Endothelial cell of umbilical vein (primary cell): ENCODE measurements at places on chromosomes 2 and 18. TPM values are rescaled to one million over a fixed set of nuclear protein-coding genes. Genes with fewer than 3 reads are reported as not detected.
A peak's percentile ranks its signal among the peaks of the same experiment; 100 is the strongest.

DNA sequence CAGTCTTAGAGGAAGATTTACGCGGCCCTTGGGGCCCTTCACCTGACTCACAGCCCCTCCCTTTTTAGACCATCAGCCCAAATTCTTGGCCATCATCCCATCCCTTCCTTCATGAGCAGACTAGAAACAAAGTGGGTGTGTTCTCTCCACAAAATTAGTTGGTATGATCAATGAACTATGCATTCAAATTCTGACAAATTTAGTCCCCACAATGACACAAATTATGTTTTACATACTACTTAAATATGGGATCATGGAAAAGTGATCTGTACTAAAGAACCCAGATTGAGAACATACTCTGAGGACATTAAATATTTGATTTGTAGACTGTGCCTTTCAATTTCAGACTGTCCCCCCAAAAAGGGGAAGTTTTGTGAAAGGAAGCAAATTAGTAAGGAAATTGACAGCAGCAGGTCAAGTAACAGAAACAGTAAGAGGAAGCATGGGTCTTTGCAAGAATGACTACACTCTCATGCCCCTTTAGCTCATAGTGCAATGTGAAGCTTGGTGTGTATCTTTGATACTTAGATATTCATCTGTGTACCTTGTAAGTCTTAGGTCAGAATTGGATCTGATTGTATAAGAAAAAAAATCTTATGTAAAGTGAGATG is 2.2 kb upstream of the MAPRE2 start:
- H3K4me3 ChIP-seq = no peak overlapping the region
- H3K36me3 ChIP-seq = no peaks in the 10 kb centered on the region
- peaks cover 38% of the 10 kb centered on the region for H3K4me1 ChIP-seq
- H3K27ac ChIP-seq = peak overlapping the region; percentile 80
- H3K27me3 ChIP-seq = no peaks in the 10 kb centered on the region

DNA sequence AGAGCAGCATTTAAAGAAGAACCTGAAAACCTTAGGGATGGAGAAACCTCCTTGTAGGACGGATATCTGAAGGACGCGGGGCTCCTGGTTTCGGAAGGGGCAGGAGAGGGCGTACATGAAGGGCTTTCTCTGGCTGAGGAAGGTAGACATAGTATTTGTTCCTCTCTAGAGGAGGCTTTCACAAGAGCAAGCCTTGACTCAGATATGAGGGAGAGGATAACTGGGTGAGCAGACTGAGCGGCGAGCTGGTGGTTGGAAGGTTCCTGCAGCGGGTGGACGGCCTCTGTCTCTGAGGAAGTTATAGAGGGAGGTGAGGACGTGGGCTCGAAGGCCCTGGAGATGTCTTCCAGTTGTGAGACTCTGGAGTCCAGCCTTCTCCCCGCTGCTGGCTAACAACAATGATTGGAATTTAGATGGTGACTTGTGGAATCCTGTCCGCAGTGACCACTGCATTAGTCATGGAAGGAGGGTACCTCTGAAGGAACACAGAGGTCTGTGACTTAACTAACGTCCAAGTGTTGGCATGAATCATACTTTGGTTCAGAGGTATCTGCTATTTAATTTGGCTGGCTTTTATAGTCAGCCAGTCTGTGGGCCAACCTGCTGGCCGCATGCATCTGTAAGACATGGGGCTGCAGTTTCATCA is 80.9 kb downstream of the ASAP2 start:
- no peaks in the 10 kb centered on the region for H3K27me3 ChIP-seq
- peak; percentile 93 for DNase-seq
- H3K36me3 ChIP-seq = peaks cover 5% of the 10 kb centered on the region
- peaks cover 39% of the 10 kb centered on the region for H3K4me1 ChIP-seq

GRCh38 chr2:159614534-159615366 is 1.6 kb downstream of the BAZ2B start:
- H3K27ac ChIP-seq = peak overlapping the region; percentile 100
- no peaks in the 10 kb centered on the region for H3K36me3 ChIP-seq

GRCh38 chr2:105781274-105781978 is 36.7 kb downstream of the NCK2 start:
- no peaks in the 10 kb centered on the region for H3K36me3 ChIP-seq
- H3K27ac ChIP-seq = no peak overlapping the region
- no peak overlapping the region for H3K4me3 ChIP-seq
- H3K27me3 ChIP-seq = no peaks in the 10 kb centered on the region
- peaks cover 2% of the 10 kb centered on the region for H3K4me1 ChIP-seq

- H3K4me1 ChIP-seq = no peaks in the 10 kb centered on the region
- no peaks in the 10 kb centered on the region for H3K36me3 ChIP-seq
- DNase-seq = no peak
- H3K4me3 ChIP-seq = no peak overlapping the region
- no peak overlapping the region for H3K27ac ChIP-seq
- peaks cover 17% of the 10 kb centered on the region for H3K27me3 ChIP-seq
Observed at GRCh38 chr2:181662287-181662686, 5.4 kb upstream of the CERKL start.

DNA sequence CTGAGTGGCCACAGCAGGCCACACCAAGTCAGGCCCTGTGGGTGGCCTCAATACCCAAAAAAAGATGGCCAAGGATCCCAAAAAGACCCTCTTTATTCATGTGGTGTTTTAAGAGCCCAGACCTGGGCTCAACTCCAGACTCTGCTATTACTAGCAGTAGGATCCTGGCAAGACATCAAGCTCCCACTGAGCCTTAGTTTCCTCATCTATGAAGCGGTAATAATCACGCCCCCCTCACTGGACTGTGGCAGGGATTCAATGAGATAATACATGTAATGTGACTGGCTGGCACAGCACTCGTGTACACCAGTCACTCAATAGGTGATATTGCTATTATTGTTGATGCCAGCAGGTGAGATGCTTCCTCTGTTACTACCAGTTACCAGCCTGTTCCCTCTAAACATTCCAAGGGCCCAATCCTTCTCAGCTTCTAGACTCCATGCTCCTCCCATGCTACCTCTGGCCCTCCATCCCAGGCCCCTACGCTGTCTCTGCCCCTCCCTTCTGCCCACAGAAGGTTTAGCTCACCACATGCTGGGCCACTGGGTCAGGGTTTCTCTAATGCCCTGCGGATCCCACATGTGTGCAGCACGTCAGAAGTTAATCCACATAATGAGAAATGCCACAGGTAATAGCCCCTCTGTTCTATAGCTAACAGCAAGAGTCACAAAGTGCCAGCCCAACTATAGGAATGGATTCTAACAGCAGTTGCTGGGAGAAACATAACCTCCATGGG is 51.2 kb downstream of the SLC4A5 start:
- H3K4me3 ChIP-seq = no peak overlapping the region
- H3K27me3 ChIP-seq = peaks cover 5% of the 10 kb centered on the region
- H3K36me3 ChIP-seq = no peaks in the 10 kb centered on the region
- no peaks in the 10 kb centered on the region for H3K4me1 ChIP-seq

DNA sequence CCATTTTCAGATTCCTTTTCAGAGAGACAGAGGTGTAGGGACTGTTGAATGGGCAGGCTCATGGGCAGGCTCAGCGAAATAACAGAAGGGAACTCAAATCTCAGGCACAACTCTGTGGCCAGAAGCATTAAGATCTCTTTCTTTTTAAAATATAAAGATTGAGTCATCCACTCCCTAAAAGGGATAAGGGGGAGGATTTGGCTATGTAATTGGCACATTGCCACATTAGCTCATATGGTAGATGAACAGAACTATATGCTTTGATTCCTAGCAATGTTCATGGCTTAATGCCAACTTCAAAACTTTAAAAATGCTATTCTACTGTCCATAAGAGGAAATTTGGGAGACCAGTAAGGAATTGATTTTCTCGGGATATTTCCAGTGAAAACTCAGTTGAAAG is 53.8 kb upstream of the SLC5A7 start:
- no peak overlapping the region for H3K27ac ChIP-seq
- no peaks in the 10 kb centered on the region for H3K36me3 ChIP-seq
- no peaks in the 10 kb centered on the region for H3K4me1 ChIP-seq
- H3K27me3 ChIP-seq = no peaks in the 10 kb centered on the region
- no peak overlapping the region for H3K4me3 ChIP-seq

DNA sequence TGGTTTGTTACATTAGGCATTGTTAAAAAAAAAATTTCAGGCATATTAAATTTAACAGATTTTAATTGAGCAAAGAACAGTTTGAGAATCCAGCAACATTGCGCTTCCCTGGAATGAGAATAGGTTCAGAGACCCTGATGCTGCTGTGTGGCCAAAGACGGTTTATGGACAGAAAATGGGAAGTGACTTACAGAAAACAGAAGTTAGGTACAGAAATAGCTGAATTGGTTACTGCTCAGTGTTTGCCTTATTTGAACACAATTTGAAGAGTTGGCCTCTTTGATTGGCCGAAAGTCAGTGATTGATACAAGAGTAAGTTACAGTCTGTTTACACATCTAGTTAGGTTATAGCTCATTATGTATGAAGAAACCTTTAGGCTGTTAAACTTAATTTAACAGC is 6.0 kb upstream of the NEDD4L start:
- no peak overlapping the region for H3K4me3 ChIP-seq
- H3K4me1 ChIP-seq = peaks cover 3% of the 10 kb centered on the region
- peaks cover 5% of the 10 kb centered on the region for H3K27me3 ChIP-seq
- no peak for DNase-seq

GRCh38 chr2:126798276-126799140 is 100.2 kb upstream of the TEX51 start:
- no peak for DNase-seq
- H3K27me3 ChIP-seq = no peaks in the 10 kb centered on the region
- H3K27ac ChIP-seq = no peak overlapping the region
- H3K4me3 ChIP-seq = no peak overlapping the region
- no peaks in the 10 kb centered on the region for H3K4me1 ChIP-seq

GRCh38 chr2:218722876-218723785 is 12.5 kb downstream of the TTLL4 start:
- peaks cover 2% of the 10 kb centered on the region for H3K36me3 ChIP-seq
- peaks cover 7% of the 10 kb centered on the region for H3K4me1 ChIP-seq
- no peaks in the 10 kb centered on the region for H3K27me3 ChIP-seq
- H3K4me3 ChIP-seq = no peak overlapping the region
- peak; percentile 14 for DNase-seq

DNA sequence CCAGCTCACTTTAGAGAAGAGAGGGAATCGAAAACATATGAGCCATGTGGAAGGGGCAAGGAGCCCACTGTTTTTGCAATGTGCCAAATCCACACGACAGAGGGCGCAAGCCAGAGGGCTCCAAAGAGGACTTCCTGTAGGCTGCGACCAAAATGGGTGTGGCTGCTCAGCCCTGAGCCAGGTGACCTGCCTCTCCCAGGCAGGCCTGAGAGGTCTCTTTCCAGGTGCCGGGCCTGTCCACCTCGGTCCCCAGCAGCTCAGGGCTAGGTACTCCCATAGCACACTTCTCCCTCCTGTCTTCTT is 153.8 kb downstream of the TTC32 start:
- no peak for DNase-seq
- no peaks in the 10 kb centered on the region for H3K4me1 ChIP-seq
- no peak overlapping the region for H3K4me3 ChIP-seq
- H3K27me3 ChIP-seq = peaks cover 2% of the 10 kb centered on the region
- H3K27ac ChIP-seq = no peak overlapping the region

GRCh38 chr2:143175438-143175837 is 46.2 kb downstream of the ARHGAP15 start:
- no peaks in the 10 kb centered on the region for H3K27me3 ChIP-seq
- no peak for DNase-seq
- no peak overlapping the region for H3K4me3 ChIP-seq
- no peaks in the 10 kb centered on the region for H3K4me1 ChIP-seq
- H3K36me3 ChIP-seq = no peaks in the 10 kb centered on the region
- H3K27ac ChIP-seq = no peak overlapping the region

DNA sequence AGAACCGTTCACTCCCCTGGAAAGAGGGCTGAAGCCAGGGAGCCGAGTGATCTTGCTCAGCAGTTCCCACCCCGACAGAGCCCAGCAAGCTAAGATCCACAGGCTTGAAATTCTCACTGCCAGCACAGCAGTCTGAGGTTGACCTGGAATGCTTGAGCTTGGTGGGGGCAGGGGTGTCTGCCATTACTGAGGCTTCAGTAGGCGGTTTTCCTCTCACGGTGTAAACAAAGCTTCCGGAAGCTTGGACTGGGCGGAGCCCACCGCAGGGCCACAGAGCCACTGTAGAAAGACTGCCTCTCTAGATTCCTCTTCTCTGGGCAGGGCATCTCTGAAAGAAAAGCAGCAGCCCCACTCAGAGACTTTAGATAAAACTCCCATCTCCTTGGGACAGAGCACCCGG is 180.8 kb downstream of the WDR7 start:
- no peaks in the 10 kb centered on the region for H3K36me3 ChIP-seq
- H3K4me3 ChIP-seq = no peak overlapping the region
- no peaks in the 10 kb centered on the region for H3K4me1 ChIP-seq
- H3K27me3 ChIP-seq = no peaks in the 10 kb centered on the region
- no peak for DNase-seq

DNA sequence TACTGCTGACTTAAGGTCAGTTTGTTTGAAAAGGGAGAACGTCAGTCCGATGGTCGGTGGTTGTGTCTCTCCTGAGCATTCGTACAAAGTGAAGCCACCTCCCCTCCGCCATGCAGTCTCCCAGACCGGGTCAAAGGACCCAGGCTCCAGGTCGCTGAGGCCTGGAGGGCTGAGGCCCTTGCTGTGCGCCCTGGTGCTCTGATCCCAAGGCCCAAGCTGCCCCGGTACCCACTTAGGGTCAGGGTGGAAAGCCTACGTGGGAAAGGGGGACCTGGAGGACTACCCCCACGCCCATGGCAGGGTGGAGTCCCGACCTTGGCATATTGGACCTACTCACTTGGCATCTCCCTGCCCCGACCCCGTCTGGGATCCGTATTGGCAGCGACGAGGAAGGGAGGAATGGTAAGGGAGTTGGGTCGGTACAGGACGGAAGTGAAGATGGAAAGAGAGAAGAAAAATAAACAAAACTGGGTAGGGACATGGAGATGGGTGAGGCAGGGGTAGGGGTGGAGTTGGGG is 8.0 kb upstream of the SIX3 start:
- peaks cover 88% of the 10 kb centered on the region for H3K27me3 ChIP-seq
- no peak for DNase-seq
- no peaks in the 10 kb centered on the region for H3K36me3 ChIP-seq
- no peak overlapping the region for H3K4me3 ChIP-seq
- peaks cover 2% of the 10 kb centered on the region for H3K4me1 ChIP-seq

GRCh38 chr2:45741161-45741850 is 89.8 kb downstream of the PRKCE start:
- peaks cover 6% of the 10 kb centered on the region for H3K4me1 ChIP-seq
- H3K4me3 ChIP-seq = no peak overlapping the region
- H3K36me3 ChIP-seq = no peaks in the 10 kb centered on the region

Gene TAF1B
- 20.1 and 29.4 TPM in 2 replicates for total RNA-seq

Gene AOX1
- 0.23 and 0.46 TPM in 2 replicates for total RNA-seq

Gene HAAO
- total RNA-seq = 0.60 and 0.82 TPM in 2 replicates

Gene LYPD1
- total RNA-seq = 59.0 and 76.6 TPM in 2 replicates

Gene GPR75
- total RNA-seq = 4.7 and 5.0 TPM in 2 replicates

Gene SFTPB
- total RNA-seq = not detected in 2 replicates

Gene BOK
- total RNA-seq = 52.4 and 76.0 TPM in 2 replicates

Gene MATN3
- total RNA-seq = 3.4 and 6.1 TPM in 2 replicates

Gene RGPD4
- total RNA-seq = 0.09 TPM in 1 of 2 replicates, not detected in the other

Gene TIMM21
- total RNA-seq = 36.7 and 38.9 TPM in 2 replicates

Gene MC4R
- total RNA-seq = not detected in 2 replicates

Gene CYTIP
- not detected in 2 replicates for total RNA-seq

Gene TNFAIP6
- total RNA-seq = not detected in 2 replicates
